ENCODE measurements at places on chromosomes 1 and 21.

GRCh38 chr1:211843507-211844298 lies 13.1 kb upstream of the LPGAT1 start:
- no peak for DNase-seq

DNA sequence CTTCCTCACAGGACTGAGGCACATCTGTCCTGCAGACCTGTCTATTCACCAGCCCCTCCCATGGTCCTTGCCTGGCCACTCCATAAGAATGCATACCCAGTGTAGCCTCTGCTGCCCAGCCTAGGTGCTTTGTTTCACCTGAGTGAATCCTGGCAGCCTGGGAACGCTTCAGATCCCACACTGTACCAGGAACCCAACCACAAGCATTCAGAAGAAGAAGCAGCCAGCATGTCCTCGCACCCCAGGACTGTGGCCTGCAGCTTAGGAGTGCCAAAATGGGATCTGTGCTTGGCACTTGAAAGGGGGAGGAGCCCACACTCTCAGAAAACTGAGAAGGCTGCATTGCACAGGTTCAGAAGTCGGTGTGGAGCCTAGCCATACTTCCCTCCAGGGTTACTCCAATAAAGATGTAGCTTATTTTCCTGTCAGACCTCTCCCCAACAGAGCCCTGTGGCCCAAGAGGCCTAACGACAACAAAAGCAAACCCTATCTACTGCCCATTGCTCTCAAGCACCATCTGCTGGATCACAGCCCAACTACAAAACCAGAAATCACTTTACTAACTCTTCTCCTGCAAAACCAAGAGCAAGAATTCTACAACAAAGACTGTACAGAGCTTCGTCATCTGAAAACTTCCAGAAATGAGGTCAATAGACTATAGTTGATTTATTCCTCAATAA lies 923.1 kb upstream of the NEGR1 start:
- DNase-seq = no peak

DNA sequence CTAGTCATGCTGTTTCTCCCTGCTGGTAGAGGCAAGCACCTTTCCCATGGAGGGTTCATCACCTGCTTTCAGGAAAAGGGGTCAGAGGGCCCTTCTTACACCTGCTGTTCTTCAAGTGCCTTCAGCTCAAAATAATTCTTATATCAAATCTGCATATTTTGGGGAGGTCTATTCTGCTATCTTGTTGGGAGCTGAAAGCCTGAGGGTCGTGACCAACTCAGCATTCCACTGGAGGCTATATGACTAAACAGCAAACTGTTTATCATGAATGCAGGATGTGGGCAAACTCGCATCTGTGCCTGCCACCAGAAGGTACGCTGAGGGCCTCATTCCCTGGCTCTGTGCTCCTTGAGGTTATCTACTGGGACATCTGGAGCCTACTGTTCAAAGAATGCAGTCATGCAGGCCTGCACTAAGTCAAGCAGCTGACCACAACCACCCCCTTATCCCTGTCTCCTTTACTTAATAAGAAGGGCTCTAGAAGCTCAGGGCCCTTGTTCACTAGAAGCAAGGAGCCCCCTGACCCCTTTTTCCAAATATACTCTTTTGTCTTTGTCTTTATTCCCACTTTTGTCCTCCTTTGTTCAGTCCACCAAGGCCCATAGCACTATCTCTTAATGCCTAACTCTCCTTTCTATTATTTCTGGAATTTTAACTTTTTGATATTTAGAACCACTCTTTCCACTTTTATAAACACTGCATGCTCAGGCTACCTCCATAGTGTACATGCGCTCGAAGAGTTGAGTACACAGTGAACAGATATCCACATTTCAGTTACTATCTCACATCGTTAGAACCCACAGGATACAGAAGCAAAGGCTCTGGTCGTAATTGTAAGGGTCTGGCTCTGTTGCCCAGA lies 4.5 kb upstream of the TRIM17 start:
- no peak for DNase-seq

- DNase-seq = no peak
Observed at GRCh38 chr1:8395433-8395866, 77.5 kb downstream of the SLC45A1 start.

DNA sequence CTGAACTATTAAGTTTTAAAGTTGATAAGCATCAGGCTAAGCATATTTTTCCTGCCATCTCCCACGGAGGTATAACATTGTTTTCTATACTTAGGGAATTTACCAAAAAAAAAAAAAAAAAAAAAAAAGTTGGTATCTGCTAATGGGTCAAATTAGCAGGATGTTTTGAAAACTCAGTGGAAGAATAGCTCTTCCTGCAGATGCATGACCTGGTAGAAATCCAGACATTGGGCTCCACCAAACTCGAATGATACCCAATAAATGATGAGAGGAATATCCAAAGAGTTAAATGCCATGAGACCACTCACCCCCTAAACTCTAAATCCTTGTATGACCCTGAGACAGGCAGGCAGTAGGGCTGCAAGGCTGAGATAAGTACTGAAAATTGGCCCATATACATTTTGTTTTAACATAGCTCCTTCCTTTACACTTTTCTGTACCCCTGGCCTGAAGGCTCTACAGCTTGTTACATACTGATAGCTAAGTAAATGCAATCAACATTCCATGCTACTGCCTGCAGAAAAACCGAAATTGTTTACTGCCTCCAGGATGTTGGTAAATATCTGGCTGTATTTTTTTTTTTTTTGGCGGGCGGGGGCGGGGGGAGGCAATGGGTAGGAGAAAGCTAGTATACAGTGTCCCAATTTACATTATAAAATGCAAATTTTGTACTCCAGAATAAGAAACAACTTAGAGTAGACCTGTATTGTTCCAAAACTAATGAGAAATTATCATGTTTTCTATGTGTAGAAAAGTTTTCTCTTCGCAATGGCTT lies 57.6 kb downstream of the NFIA start:
- DNase-seq = no peak

DNA sequence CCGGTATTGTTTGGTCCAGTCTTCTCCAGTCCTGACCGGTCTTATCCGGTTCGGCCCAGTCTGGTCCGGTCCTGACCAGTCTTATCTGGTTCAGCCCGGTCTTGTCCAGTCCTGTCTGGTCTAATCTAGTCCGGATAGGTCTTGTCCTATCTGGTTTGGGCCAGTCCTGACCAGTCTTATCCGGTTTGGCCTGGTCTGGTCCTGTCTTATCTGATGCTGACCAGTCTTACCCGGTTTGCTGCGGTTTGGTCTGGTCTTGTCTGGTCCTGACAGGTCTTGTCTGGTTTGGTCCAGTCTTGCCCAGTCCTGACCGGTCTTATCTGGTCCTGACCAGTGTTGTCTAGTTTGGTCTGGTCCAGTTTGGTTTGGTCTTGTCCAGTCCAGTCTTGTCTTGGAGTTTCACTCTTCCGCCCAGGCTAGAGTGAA lies 30.1 kb downstream of the DHX9 start:
- DNase-seq = no peak

GRCh38 chr21:37582590-37582989 lies 216.0 kb downstream of the DYRK1A start:
- DNase-seq = no peak

DNA sequence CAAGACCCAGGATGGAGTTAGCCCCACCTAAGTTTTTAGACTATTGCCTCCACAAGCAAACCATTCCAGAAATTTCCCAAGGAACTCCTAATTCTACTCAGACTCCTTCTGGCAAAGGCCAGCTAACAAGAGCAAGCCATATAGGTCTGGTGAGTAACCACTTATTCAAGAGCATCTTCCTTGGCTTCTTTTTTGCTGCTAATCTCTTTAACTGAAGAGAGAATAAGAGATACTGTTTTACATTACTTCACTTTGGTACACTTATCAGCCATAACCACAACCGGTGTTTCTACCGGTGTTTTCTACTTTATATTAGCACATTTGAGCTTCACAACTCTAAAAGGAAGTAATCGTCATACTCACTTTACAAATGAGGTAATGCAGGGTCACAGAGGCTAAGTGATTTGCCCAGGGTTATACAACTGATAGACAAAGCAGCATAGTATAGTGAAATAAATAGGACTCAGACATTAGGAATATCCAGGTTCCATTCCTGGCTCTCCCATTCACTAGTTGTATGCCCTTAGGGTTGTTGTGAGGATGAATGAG lies 1.7 kb upstream of the EPS15 start:
- DNase-seq = no peak

DNA sequence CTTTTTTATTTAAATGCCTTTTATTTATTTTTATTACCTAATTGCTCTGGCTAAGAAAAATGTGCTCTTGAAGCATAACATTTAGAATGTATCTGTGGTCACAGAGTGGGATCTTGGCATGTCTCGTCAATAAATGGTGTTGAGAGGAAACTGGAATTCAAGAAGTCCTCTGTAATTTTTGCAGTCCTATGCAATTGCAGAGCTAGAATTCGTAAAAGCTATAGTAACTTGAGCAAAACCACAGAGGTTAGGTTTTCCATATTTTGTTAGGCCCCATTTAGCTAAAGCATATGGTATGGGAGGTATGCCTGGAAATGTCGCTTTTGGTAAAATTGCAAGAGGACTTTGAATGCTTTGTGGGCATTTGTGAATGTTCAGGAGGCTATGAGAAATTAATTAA lies 466.7 kb upstream of the NFIA start:
- no peak for DNase-seq

DNA sequence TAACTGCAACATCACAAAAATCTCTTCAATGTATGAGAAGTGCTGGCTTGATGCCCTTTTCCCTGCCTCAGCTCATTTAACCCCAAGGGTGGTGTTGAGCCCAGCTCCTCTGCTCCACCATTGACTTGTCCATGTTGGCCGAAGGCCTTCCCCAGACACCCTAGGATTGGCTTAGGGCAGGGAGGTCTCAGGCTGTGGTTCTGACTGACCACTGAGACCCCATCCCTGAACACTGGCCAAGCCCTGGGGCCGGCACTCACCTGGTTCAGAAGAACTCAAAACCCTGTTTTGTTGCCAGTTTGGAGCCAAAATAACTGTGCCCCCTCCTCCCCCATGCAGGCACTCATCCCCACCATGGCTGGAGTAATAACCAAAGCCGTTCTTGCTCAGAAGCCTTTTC lies 38.6 kb downstream of the NENF start:
- no peak for DNase-seq

DNA sequence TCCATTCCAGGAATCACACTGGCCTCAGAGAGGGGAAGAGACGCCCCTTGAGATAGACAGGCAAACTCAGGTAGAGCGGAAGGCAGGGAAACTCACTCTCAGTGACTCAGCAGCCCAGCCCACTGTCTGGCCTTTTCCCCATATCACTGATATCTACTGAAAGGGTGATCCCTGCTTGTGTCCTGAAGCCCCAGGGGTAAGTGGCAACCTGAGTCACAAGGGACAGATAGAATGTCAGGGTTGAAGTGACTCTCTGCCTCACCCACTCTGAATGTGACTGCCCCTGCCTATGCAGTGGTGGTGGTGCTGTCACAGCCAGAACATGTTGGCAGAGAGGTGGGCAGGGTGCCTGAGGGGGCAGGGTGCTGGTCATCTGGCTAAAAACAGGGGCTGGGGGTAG lies 157.5 kb upstream of the FGGY start:
- no peak for DNase-seq

GRCh38 chr1:145908653-145909052 lies 1.2 kb downstream of the ITGA10 start:
- no peak for DNase-seq

GRCh38 chr1:68202239-68202832 lies 30.0 kb downstream of the WLS start:
- no peak for DNase-seq

DNA sequence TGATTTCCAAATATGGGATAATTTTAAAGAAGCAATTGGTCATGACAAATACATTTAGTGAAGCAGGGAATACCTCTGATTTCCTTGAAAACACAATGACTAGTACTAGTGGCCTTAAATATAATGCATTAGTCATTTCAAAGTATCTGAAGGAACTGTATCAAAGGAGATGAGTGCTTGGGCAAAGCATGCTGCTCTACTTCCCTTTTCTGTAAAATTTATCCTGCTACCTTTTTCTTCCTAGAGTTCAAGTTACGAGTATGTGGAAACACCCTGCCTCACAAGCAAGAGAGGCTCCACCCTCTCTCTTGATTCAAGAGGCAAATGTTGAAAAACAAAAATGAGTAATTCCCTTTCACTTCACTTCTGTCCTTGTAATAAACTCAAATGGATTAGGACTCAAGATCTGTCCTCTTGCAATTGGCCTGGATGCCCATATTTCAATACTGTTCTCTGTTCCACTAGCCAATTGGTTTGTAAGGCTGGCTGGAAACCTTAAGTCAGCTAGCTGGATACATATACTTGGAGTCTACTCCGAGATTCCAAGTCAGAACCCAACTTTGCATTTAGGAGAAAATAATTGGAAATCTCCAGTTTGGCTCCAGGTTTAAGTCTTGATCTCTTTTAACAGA lies 92.5 kb downstream of the CDC42BPA start:
- DNase-seq = no peak

- no peak for DNase-seq
Observed at GRCh38 chr21:32087447-32087846, 191.4 kb downstream of the MIS18A start.

GRCh38 chr1:16073490-16074119 lies at the start of gene FAM131C:
TSS of gene FAM131C (minus strand) at chr1:16073651. CDS start at chr1:16073442, 209 bp downstream.
- peak; percentile 32 for DNase-seq

- DNase-seq = no peak
Observed at GRCh38 chr1:42953182-42954180, 5.2 kb downstream of the SLC2A1 start.

Measured in activated CD4-positive, alpha-beta T cell treated with anti-CD3 and anti-CD28 coated beads for 24 hours (primary cell).